ENCODE measurements at places on chromosomes 1 and 21.

DNA sequence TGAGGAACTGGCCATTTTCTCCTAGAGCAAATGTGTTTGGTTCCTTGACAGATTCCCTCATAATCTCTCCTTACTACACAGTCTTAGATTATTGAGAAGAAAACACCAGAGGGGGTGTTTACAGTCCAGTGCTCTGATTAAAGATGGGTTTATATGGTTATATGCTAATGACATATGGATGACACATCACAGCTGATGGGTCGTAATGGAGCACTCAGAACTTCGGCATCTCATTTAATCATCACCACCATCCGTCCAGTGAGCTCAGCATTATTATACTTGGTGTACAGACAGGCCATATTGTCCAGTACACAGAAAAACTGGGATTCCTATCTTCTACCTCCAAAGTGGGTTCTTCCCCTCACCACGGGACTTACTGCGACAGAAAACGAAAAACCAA is 22.3 kb upstream of the NR5A2 start:
- DNase-seq, result no peak

DNA sequence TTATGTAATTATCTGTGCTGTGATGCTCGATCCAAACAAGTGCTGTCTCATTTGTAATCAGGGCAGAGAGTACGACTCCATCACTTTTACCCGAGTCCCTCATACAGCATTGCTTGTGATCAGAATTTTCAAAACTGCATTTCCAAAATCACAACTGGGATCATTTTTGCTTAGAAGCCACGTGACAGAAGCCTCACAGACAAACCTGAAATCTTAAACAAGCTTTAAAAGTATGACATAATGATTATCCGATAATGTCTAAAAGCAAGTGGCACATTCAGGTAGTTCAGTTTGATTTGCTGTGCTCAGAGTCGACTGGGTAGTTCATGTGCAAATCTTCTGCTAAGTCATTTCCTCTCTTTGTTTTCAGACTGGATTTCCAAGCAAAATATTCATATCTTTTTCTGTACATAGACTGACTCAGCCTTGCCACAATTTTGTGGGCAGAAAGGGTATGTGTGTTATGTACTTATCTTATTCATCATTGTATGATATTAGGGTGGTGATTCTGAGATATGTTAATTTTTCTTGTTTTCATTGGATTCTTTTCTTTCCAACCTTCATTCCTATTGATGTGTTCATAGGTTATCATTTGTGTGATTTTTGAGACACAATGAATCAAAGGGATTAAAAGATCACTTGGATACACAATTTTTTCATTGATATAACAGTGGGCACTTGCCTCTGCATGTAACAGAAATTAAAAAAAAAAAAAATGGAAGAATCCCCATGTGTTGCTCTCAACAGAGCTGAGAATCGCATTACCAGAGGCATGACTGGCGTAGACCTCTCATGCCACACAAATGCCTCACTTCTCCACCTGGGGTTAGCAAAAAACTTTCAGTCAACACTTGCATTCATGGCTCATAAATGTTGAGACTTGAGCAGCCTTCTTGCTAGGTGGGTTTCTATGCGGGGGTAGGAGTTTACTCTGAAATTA is 355.7 kb downstream of the LTN1 start:
- no peak for DNase-seq

DNA sequence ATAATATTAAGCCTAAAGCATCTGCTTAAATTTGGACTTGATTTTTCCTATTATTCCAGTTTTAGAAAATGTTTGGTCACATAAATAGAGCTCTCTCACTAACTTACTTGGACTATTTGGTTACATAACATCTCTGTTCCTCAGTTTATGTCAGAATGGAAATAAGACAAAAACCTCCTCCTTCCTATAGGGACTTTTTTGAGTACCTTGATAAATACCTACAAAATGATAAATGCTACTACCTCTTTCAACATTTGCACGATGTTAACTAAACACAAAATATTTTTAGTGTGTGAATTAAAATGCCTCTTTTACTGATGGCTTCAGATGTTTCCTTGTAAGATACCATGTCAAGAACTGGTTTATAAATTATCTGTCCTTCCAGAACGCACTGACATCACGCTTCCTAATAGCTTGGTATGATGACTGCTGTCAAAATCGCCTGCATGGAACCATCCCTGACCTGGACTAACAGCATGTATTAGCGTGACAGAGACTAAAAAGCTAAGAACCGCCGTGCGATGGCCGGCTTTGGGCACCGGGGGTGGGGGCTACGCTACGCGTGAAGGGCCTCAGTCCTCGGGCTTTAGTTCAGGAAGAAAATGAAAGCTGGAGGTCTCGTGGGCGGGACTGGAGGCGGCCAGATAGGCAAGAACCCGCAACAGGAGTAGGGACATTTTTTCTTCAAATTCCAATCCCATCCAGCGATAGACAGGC is 133.2 kb upstream of the BARHL2 start:
- DNase-seq, result no peak

DNA sequence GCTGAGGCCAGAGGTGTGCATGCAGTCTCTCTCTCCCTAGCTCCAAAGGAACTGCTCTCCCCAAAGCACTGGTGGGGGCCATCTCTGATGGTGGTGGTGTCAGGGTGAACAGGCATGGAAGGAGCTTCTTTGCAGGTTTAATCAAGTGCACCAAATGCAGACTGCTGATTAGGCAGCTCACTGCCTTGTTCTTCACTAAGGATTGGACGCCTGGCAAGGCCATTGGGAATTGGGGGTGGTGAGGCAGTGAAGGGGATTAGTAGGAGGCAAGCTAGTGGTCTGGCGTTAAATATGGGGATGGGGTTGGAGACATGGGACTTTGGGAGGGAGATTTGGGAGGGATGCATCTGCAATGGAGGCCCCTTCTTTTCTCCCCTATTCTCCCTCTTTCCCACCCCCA is 1.5 kb downstream of the CACNA1E start:
- DNase-seq, result no peak

DNA sequence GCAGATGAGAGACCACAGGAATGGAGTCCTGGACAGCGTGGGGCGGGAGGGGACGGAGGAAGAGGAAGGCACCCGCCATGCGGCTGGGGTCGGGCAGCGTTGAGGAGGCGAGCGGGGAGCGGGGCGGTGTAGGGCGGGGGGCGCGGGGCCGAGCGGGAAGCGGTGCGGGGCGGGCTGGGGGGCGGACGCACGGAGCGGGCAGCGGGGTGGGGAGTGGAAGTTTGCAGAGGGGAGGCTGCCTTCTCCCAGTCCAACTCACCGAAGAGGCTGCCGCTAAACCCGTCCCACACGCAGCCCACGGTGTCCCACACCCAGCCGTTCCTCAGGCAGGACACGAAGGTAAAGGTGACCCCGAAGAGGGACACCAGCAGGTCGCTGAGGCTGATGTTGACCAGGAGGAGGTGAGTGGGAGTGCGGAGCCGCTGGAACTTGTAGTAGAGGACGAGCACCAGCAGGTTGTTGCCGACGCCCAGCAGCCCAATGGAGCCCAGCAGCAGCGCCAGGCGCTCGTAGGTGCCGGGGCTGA is 483 bp downstream of the CHML start:
- DNase-seq, result peak; percentile 11

Measured in activated T-cell treated with anti-CD3 and anti-CD28 coated beads for 1 hour (primary cell).